Activated naive CD8-positive, alpha-beta T cell treated with anti-CD3 and anti-CD28 coated beads, Interleukin-2, amount 50 U/mL, for 24 hours (primary cell): ENCODE measurements at places on chromosomes 7 and 10.

DNA sequence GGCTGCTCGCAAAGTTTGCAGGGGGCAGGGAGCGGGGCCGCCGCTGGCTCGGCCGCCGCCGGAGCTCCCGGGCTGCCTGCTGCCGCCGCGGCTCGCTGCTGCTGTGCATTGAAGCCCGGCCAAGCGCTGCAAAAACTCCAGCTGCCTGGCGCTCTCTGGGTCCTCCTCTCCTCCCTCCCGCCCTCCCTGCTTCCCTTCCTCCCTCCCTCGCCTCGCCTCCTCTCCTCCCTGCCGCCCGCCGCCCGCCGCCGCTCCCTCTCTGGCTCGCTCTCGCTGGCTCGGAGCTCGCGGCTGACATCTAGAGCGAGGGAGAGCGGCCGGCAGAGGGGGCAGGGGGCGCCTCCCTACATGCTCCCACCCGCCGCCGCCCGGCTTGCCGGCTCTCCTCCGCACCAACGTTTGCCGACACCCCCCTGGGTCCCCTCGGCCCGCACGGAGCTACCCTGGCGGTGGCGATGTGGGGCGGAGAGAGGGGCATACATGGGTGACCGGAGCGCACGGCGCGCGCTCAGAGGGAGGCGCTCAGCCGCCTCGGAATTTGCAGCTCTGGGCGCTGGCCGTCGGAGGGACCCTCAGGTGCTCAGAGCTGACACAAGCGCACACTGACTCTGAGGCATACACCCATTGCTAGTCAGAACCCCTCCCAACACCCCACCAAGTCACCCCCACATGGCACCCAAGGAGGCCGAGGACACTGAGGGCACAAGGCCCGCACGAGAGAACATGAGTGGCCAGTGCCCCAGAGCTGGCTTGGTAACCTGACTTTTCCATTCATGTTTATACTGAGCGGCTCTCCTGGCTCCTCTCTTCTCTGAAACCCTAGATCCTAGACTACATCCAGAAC, 1.2 kb upstream of the PLXNA4 start:
- DNase-seq = no peak

- DNase-seq = no peak
Measured at GRCh38 chr7:148303295-148304082, 287.1 kb upstream of the C7orf33 start.

DNA sequence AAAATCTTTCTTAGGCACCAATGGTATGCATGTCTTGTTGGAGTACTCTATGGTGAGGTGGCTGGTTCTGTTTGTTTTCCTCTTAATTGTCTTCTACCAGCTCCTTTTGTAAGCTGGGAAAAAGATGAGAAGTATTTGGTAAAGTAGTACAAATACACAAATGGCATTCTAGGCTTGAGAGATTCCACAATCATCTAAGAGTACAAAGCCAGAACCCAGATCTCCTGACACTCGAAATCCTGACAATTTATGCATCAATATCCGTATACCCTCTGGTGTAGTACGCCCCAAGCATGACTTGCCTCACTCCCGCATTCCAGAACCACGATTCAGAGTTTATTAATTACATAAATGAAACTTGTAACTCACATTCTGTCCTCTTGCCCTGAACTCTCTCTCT, 43.5 kb downstream of the CDCA7L start:
- DNase-seq = no peak

GRCh38 chr7:117448655-117449054, 21.4 kb upstream of the ASZ1 start:
- no peak for DNase-seq

GRCh38 chr7:143479055-143479766, 1.5 kb downstream of the TAS2R41 start:
- no peak for DNase-seq

GRCh38 chr7:135690566-135690965, 28.3 kb downstream of the STMP1 start:
- no peak for DNase-seq

DNA sequence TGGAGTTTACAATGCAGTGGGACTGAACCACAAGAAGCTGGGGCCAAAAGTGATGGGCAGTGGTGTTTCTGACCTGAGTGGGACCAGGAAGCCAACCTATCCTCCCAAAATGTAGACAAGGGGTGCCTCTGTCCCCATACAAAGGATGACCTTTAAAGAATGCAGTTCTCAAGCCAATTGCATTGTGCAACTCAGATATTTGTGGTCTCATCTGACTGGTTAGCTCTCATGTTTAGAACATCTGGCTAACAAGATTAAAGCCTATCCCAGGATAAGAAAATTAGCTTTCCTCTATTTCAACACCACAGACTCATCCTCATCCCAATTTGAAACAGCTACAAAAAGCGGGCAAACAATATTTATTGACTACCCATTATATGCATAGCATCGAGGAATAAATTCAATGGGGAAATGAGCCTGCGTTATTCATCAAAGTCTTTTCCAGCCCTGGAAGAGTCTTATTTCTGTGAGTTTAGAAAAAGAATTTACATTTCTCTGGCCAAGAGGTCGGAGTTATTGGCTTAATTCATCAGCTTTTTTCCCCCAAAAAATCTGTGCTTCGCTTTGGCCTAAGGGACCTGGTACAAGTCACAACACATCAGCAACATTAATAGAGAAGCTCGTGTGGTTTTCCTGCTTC, 26.7 kb downstream of the ELMO1 start:
- DNase-seq = no peak
